Spleen (tissue), 13 donors: ENCODE measurements at places on chromosomes 5 and 9. TPM values are rescaled to one million over a fixed set of nuclear protein-coding genes. Genes with fewer than 3 reads are reported as not detected.

The ECM2 gene
- polyA plus RNA-seq, result 0.45 TPM

The PPP2R2B gene
- 0.28 TPM for polyA plus RNA-seq

The OTULINL gene
- polyA plus RNA-seq, result 5.8 TPM

The CDO1 gene
- 1.5 TPM for polyA plus RNA-seq

The FAM78A gene
- polyA plus RNA-seq, result 17.4 TPM

The LMAN2 gene
- 96.6 TPM for polyA plus RNA-seq

The ERAP2 gene
- polyA plus RNA-seq, result 38.6 TPM

The SNCAIP gene
- polyA plus RNA-seq, result 5.4 TPM

The OTP gene
- not detected for polyA plus RNA-seq

The ADRB2 gene
- 1.2 TPM for polyA plus RNA-seq

The SLC6A19 gene
- polyA plus RNA-seq, result not detected

The ARHGEF37 gene
- polyA plus RNA-seq, result 1.00 TPM

GRCh38 chr9:89339807-89340206 is 21.5 kb downstream of the SECISBP2 start:
- peaks cover 2% of the 10 kb centered on the region for H3K36me3 ChIP-seq
- no peak overlapping the region for H3K27ac ChIP-seq
- no peaks in the 10 kb centered on the region for H3K27me3 ChIP-seq
- no peak overlapping the region for H3K4me3 ChIP-seq

GRCh38 chr5:173726846-173727557 is 110.6 kb upstream of the BOD1 start:
- no peaks in the 10 kb centered on the region for H3K4me1 ChIP-seq
- no peak for DNase-seq
- no peaks in the 10 kb centered on the region for H3K27me3 ChIP-seq
- no peak overlapping the region for H3K4me3 ChIP-seq

- no peaks in the 10 kb centered on the region for H3K4me1 ChIP-seq
- H3K27ac ChIP-seq, result no peak overlapping the region
- H3K4me3 ChIP-seq, result no peak overlapping the region
- H3K27me3 ChIP-seq, result no peaks in the 10 kb centered on the region
- no peak for DNase-seq
Observed at GRCh38 chr5:105817914-105818313, 1852.8 kb downstream of the EFNA5 start.

DNA sequence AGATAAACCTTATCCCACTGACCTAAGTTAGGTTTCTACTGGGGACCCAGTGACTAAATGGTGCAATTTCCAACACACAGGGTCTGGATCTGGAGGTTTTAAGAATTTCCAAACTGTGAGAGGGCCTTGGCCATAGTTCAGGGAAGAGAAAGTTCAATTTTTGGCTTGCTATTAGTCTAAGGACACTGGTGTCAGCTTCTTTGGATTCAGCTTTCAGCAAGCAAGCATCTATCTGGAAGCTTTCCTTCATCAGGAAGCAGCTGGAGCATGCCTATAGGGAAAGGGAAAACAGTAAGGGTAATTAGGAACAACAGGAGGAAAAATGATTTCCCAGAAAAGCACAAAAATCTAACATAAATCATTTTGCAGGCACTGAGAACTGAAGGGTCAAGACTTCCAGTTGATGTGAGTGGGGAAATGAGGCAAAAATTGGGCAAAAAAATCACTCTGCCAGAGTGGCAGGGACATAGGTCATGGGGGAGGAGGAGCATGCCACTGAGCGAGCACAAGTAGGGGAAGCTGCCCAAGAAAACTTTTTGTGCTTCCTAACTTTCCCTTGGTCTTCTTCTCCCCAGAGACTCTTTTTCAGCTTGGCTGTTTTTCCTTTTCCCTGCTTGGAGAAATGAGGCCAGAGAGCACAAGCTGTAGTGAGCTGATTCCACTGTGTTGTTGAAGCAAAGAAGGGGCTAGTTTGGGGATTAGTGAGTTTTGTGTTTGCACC is 299.6 kb downstream of the FGF10 start:
- no peak for DNase-seq
- no peak overlapping the region for H3K27ac ChIP-seq
- no peaks in the 10 kb centered on the region for H3K27me3 ChIP-seq
- H3K4me1 ChIP-seq, result no peaks in the 10 kb centered on the region
- no peak overlapping the region for H3K4me3 ChIP-seq

- no peak overlapping the region for H3K4me3 ChIP-seq
- H3K27ac ChIP-seq, result no peak overlapping the region
- no peaks in the 10 kb centered on the region for H3K36me3 ChIP-seq
- H3K27me3 ChIP-seq, result no peaks in the 10 kb centered on the region
- peaks cover 26% of the 10 kb centered on the region for H3K4me1 ChIP-seq
Observed at GRCh38 chr9:125121146-125121545, 22.2 kb downstream of the SCAI start.

DNA sequence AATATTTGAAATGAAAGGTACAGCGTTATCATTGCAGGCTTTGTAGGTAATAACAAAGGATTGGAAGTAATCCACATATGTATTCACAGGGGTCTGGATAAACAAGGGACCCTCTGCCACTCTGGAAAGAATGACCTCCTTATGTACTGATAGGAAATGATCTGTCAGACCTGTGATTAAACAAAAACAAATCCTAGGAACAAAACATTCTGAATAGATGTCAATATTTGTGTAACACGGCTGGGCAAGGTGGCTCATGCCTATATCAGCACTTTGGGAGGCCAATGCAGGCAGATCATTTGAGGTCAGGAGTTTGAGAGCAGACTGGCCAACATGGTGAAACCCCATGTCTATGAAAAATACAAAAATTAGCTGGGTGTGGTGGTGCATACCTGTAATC is 42.3 kb downstream of the NSUN2 start:
- H3K36me3 ChIP-seq, result no peaks in the 10 kb centered on the region
- no peaks in the 10 kb centered on the region for H3K4me1 ChIP-seq
- H3K27me3 ChIP-seq, result no peaks in the 10 kb centered on the region
- H3K27ac ChIP-seq, result no peak overlapping the region

- H3K27me3 ChIP-seq, result no peaks in the 10 kb centered on the region
- no peak overlapping the region for H3K27ac ChIP-seq
Observed at GRCh38 chr5:31485376-31486207, 46.3 kb downstream of the DROSHA start.

DNA sequence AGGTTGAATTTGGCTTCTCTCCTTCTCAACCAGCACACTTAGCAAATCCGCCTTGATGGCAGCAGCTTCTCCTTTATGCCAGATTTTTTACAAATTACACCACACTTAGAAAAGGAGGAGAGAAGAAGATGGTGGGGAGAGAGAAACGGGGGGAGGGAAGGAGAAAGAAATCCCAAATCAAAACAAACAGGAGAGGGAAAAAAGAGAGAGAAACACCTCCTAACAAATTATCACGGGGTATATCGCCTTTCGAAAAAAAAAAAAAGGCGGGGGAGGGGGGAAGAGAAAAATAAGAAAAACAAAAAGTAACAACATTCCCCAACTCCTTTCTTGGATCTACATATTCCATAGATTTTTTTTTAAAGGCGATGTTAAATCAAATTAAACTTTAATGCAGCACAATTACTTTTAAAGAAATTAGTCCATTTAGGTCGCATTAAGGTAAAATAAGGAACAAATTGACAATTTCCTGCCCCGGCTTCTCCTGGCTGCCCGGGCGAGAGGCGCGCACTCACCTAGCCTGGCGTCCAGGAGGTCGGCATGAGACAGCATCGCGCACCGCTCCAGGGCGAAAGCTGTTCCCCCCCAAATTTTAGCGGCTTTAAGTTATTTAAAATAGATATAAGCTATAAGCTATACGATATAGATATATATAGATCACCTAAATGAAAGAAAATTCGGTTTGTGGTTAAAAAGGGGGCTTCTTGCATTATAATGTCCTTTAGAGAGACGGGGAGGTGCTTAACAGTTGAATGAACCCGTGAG is at the start of gene OTP:
Gene OTP (minus strand): TSS at position 716 of the 765 bp plus-strand sequence. CDS start 164 bp downstream, at position 552.
- no peak for DNase-seq
- H3K4me3 ChIP-seq, result no peak within 1 kb of the TSS
- no peaks in the 10 kb centered on the region for H3K36me3 ChIP-seq
- peaks cover 36% of the 10 kb centered on the region for H3K4me1 ChIP-seq
- no peak within 1 kb of the TSS for H3K27ac ChIP-seq

GRCh38 chr5:92635001-92635461 is 946.0 kb downstream of the NR2F1-AS1 start:
- no peak overlapping the region for H3K4me3 ChIP-seq
- no peak for DNase-seq
- no peaks in the 10 kb centered on the region for H3K27me3 ChIP-seq
- H3K36me3 ChIP-seq, result no peaks in the 10 kb centered on the region

- H3K27ac ChIP-seq, result no peak overlapping the region
- DNase-seq, result no peak
- H3K36me3 ChIP-seq, result no peaks in the 10 kb centered on the region
- H3K4me1 ChIP-seq, result no peaks in the 10 kb centered on the region
Observed at GRCh38 chr9:106896695-106897094, 33.7 kb downstream of the ZNF462 start.

DNA sequence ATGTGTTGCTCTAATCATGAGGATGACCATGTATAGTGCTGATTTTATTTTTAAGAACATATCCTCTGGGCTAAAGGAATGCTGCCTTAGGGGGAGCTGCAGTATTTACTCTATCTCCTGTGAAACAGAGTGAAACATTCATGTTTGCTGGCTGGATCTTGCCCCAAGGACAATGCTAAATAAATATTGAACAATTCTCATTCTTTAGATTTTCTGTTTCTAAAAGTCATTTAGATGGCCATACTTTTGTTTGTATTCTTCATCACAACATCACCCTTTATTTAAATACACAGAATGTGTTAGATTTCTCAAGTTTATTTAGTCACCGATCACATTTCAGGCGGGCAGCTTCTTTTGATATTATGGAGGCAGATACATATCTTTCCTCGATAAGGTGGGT is 103.3 kb downstream of the ARHGEF28 start:
- no peak overlapping the region for H3K27ac ChIP-seq
- H3K4me1 ChIP-seq, result no peaks in the 10 kb centered on the region
- H3K4me3 ChIP-seq, result no peak overlapping the region
- H3K27me3 ChIP-seq, result no peaks in the 10 kb centered on the region
- no peak for DNase-seq

DNA sequence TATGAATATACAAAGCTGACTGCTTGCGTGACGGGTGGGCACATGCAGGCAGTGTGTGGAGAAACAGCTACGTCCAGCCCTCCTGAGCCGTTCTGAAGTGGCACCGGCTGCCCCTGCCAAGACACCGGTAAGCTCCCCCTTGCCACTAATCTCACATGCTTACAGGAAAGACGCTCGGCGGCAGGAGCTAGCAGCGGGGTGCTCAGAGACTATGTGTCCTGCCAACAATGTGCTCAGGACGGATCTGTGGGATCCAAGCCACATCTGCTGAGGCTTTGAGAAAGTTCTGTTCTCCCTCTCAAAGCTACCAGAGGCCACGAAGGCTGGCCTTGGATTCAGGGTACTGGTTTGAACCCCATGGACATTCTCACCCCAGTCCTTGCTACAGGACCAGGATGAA is 157.2 kb upstream of the PHYKPL start:
- H3K27me3 ChIP-seq, result peaks cover 3% of the 10 kb centered on the region
- no peaks in the 10 kb centered on the region for H3K4me1 ChIP-seq
- H3K4me3 ChIP-seq, result no peak overlapping the region
- no peak overlapping the region for H3K27ac ChIP-seq

DNA sequence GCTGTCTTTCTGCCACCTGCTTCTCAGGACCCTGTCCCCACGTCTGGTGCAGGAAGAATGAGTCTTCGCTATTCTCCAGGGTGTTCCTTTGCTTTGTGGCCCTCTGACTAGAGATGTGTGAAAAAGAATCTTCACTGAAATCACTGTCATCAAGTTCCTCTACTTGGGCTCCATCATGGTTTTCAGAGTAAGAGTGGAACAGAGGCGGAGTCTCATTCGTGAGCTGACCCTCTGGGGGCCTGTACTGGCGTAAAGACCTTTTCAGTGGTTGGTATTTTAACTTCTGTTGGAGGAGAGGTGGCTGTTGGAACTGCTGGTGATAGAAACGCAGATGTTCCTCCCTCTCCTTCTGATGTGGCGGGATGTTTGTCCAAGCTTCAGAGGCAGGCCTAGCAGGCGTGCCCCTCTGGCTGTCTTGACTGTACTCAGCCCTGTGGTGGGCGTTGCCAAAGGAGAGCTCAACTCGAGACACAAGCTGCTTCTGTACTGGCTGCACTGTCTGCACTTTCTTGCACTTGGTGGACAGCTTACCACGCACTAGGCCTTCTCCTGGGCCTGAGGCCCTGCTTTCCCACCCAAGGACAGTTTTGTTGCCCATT is 72.0 kb downstream of the KIF24 start:
- H3K27me3 ChIP-seq, result no peaks in the 10 kb centered on the region
- H3K36me3 ChIP-seq, result peaks cover 15% of the 10 kb centered on the region
- H3K4me1 ChIP-seq, result peaks cover 11% of the 10 kb centered on the region
- H3K4me3 ChIP-seq, result no peak overlapping the region
- DNase-seq, result no peak
- H3K27ac ChIP-seq, result no peak overlapping the region

DNA sequence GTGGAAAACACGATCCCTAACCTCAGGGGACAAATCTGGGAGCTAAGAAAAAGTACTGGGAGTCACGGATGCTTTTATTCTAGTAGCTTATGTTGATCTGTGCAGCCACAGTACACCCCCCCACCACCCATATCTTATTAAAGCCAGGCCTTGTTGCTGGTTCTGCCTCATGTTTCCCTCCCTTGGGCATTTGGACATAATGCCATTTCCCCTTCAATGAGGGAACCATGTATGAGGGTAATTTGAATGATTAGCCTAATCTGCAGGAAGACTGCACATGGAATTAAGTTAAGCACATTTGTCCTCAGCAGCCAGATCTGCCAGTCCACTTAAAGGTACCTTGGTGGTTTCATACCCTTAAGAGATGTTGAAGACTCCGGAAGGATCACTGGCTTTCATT is 102.0 kb downstream of the ARHGAP26 start:
- DNase-seq, result no peak
- no peaks in the 10 kb centered on the region for H3K27me3 ChIP-seq
- peaks cover 13% of the 10 kb centered on the region for H3K4me1 ChIP-seq
- no peaks in the 10 kb centered on the region for H3K36me3 ChIP-seq

DNA sequence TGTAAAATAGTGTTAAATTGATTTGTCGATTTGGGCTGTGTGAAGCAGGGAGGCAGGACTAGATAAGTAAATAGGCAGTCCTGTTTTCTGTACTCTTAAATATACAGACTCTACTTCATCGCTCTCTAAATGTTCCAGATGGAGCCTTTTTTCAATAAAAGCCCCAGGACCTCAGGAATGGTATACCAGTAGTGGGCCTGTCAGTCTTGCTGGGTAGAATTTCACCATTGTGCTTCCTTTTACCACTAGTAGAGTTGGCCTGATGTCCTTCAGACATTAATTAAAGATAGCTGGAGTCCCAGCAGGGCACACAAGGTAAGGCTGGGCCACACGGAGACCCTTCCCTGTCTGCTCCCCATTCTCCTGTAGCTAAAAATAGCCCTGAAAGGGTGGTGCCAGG is 6.0 kb downstream of the SNX18 start:
- peaks cover 22% of the 10 kb centered on the region for H3K36me3 ChIP-seq
- H3K27ac ChIP-seq, result no peak overlapping the region
- no peak for DNase-seq

DNA sequence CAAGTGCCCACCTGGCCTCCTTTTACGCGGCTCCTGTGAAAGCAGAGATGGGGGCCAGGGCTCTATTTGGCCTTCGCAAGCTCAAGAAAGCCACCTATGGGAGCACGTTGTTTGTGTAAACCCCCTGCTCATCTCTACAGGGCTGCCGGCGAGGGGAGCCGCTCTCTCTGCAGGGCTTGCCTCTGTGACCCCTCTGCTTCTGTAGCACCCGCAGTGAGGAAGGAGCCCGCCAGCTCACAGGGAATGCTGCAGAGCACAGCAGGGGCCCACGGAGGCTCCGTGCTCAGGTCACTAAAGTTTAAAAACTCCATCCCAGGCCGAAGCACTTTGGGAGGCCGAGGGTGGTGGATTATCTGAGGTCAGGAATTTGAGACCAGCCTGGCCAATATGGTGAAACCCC is 376.8 kb downstream of the IRX2 start:
- H3K27me3 ChIP-seq, result no peaks in the 10 kb centered on the region
- no peak for DNase-seq
- no peak overlapping the region for H3K4me3 ChIP-seq
- no peaks in the 10 kb centered on the region for H3K36me3 ChIP-seq
